ENCODE measurements at places on chromosomes 16 and 17. TPM values are rescaled to one million over a fixed set of nuclear protein-coding genes. Genes with fewer than 3 reads are reported as not detected.

The C16orf92 gene
- polyA plus RNA-seq, result not detected

The RBFOX1 gene
- not detected for polyA plus RNA-seq

The CDRT15L2 gene
- polyA plus RNA-seq, result not detected

The CES5A gene
- not detected for polyA plus RNA-seq

The JPT1 gene
- polyA plus RNA-seq, result 212 TPM

The ENPP7 gene
- polyA plus RNA-seq, result not detected

The GINS2 gene
- 7.9 TPM for polyA plus RNA-seq
